ENCODE measurements at places on chromosomes 4 and X. TPM values are rescaled to one million over a fixed set of nuclear protein-coding genes. Genes with fewer than 3 reads are reported as not detected.
A peak's percentile ranks its signal among the peaks of the same experiment; 100 is the strongest.

DNA sequence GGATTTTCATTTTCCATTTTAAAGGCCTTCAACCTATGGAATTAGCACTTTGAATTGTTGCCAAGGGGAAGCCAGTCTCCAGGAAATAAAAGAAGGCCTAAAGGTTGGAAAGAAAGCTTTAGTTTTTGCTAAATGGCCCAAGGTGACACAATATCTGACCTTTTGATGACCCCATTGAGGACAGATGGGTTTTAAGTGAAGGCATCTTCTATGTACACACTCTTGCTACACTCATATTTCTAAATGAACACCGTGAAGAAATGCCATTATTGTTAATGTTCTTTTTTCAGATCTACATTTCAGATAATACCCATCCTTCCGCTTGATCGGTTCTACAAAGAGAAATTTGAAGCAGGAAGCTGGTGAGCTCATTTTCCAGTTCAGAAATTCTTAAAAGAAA, 162.8 kb upstream of the POU3F4 start:
- H3K27ac ChIP-seq, result no peak overlapping the region
- no peaks in the 10 kb centered on the region for H3K36me3 ChIP-seq
- no peak for DNase-seq

DNA sequence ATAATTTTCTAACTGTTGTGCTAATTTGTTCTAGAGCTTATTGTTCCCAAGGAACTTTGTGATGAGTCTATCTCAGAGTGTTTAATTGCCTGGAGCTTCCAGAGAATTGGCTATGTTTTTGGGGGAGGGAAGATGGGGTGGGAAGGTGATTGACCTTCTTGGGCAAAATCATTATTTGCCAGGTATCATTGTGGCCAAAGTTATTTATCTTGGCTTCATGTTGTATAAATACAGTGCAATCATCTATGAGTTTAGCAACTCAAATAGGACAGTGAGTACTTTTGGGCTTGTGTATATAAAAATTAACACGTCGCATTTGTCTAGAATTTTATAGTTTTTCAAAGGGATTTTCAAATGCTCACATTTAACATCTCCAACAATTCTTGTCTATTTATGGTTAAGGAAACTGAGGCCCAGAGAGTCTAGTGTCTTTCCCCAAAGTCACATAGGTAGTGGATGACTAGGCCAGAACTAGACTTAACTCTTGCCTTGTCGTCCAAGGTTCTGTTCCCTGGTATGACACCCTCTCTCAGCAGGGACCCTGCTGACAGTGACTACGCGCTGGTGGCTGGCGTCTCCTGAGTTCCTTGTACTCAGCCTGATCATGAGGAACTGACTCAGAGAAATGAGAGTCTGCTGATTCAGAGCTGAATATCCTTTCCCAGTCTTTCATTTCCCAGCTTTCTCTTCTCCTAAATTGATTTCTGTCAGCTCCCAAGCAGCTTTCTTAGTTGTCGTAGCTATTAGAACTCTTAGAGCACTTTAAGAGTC, 27.7 kb downstream of the FNIP2 start:
- no peaks in the 10 kb centered on the region for H3K27me3 ChIP-seq
- H3K36me3 ChIP-seq, result no peaks in the 10 kb centered on the region
- no peak overlapping the region for H3K4me3 ChIP-seq

DNA sequence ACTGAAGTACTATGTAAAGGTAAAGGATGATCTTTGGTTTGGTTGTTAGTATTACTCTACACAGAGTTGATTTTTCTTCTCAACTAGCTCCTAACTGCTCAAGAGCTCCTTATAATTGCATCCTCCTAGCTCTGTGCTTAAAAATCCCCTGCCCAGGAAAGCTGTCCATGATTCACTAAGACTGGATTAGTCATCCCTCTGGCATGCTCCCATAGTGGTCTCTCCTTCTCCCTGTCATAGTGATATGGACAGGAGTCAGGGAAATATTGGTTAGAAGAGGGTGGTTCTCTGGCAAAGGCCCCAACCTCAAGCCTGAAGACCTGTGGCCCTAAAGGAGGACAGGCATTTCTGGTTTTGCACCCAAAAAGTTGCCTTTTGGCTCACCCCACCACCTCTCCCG, 242.3 kb upstream of the KCNIP4 start:
- no peaks in the 10 kb centered on the region for H3K36me3 ChIP-seq
- peaks cover 11% of the 10 kb centered on the region for H3K4me1 ChIP-seq
- DNase-seq, result peak; percentile 92
- H3K27me3 ChIP-seq, result no peaks in the 10 kb centered on the region
- peak overlapping the region; percentile 12 for H3K27ac ChIP-seq

DNA sequence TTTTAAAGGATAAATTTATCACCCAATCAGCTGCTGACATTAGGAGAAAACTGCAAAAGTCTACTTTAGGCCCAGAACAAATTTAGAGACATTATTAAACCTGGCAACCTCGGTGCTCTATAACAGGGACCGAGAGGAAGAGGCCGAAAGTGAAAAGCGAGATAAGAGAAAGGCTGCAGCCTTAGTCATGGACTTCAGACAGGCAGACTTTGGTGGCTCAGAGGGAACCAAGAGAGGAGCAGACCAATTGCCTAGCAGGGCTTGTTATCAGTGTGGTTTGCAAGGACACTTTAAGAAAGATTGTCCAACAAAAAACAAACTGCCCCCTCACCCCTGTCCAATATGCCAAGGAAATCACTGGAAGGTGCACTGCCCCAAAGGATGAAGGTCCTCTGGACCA, 12.8 kb upstream of the UGT2B10 start:
- no peaks in the 10 kb centered on the region for H3K36me3 ChIP-seq
- no peaks in the 10 kb centered on the region for H3K4me1 ChIP-seq
- no peak overlapping the region for H3K27ac ChIP-seq
- no peak for DNase-seq

Gene PPP2R2C
- total RNA-seq, result 1.1 TPM

Data from astrocyte (in vitro differentiated cells and primary cell).